SK-N-DZ (cell line): ENCODE measurements at places on chromosomes 1 and 21.
A peak's percentile ranks its signal among the peaks of the same experiment; 100 is the strongest.

DNA sequence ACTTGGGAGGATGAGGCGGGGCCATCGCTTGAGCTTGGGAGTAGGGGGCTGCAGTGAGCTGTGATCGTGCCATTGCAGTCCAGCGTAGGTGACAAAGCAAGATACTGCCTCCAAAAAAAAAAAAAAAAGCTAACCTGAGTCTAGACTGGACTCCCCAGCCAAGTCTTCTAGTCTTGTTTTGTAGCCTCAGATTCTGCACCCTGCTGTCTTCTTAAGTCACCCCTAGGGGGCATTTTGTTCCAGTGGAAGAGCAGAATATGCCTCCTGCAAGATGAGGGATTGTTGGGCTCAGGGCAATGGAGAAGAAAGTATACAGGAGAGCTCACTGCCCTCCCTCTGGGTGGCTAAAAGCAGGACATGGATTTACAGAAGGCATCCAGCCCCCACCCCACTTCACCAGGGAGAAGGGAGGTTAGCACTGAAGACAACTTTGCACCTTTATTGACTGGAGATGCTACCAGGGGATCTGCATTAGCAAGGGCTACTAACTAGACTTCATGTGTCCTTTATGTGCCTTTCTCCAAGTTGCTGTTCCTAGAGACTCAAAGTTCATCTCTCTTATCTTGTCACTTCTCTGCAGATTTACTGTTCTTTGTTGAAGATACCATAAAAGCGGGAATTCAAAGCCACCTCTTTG is 15.3 kb upstream of the RNF187 start:
- DNase-seq: peak; percentile 38

DNA sequence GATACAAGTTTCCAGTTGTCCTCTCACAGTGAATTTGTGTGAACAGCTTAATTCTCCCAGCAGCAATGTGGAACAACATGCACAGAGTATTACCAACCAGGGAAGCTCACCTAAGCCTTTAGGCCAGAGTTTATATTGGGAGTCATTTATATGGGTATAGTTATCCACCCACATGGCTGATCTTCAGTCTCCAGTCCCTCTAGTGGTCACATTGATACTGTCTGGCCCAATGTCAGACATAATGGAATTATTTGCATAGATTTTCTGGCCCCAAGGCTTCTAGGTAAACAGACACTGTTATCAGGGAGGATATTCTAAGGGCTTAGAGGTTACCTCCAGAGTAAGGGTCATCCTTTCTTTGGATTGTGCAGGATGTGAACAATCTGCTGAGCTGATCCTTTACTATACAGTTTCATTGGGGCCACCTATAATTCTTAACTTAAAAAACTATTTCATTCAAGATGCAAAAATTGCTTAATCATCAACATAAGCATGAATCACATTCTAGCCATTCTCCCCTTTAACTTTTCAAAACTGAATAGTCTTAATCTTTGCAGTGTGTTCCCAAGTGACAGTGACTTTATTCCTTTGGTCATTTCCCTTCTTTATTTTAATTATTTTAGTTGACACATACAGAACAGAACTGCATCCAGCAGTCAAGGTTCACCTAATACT is 210.9 kb downstream of the LTN1 start:
- no peak for DNase-seq

- DNase-seq: no peak
These were observed 2.0 kb downstream of the QSOX1 start for GRCh38 chr1:180156631-180157091.

DNA sequence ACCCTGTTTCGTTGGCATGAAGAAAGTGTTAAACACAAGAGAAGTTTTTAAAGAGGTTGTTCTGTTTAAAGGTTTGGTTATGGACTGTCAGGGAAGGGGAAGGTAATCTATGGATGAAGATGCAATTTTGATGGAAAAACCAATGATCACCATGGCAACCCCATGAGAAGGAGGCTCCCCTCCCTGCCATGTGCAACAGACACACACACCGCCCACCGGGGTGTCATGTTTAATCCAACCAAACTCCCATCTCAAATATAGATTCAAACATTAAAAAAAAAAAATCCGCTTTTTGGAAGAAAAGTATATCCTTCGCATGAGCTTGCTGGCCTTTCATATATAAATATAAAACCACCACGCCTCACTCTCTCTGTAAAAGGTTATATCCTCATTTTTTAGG is 80.9 kb upstream of the KRTAP19-8 start:
- no peak for DNase-seq

- DNase-seq: no peak
These were observed 74.4 kb downstream of the CD58 start for GRCh38 chr1:116496380-116496779.

GRCh38 chr1:147721716-147722115 is 38.7 kb downstream of the GJA5 start:
- DNase-seq: no peak
